Thoracic aorta (tissue), 2 donors: ENCODE measurements at places on chromosomes 3 and 15. TPM values are rescaled to one million over a fixed set of nuclear protein-coding genes. Genes with fewer than 3 reads are reported as not detected.

The PARP9 gene
- total RNA-seq = 38.0 TPM

The MINAR1 gene
- 1.3 TPM for total RNA-seq

- DNase-seq = no peak
Measured at GRCh38 chr3:95886616-95887015, 927.8 kb upstream of the EPHA6 start.

DNA sequence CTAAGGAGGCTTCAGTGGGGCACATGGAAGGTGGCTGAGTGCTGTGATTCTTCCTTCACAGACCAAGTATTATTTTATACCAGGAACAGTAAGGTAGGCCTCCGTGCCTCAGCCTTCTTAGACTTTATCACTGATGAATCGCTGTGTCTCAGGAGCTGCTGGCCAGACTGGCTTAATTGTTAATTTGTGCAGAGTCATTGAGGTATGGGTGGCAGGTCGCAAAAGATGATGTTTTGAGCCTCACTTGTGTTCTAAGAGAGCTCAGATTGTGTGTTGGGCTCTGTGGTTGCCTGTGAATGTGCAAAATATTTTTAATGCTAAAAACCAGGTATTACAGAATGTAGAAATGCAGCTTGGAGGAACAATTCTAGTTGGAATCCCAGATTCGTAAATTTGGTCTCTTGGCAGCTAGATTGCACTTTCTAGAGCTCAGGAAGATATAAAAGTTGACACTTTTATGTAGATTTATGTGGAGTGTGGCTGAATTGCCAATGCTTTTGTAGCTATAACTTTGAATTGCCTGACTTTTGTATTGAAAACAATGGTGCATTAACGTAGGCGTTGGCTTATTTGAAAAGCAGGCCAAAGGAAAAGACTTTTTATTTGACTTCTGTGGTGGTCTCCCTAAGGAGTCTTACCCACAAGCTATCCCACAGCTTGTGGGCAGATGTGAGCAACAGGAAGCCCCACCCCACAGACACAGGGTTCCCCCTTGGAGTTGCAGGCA lies 53.4 kb downstream of the LARS2 start:
- no peak for DNase-seq

DNA sequence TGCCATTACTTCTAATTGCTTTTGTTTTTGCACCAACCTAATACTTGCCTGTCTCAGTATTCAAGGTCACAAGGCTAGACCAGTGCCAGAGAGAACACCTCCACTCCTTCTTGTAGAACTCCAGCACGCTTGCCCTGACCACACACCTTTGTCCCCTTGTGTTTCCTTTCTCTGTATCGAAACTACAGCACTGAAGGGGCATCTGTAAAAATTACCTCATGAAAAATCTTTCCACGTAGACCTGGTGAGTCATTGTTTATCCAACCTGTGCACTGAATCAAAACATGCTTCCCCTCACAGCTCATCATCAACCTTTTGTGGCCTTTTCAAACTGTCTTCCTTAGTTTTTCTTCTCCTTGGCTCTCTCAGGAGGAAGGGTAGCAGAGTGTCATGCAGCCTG lies 259.5 kb downstream of the THRB start:
- DNase-seq = no peak
